ENCODE measurements at places on chromosomes 2 and 18.

DNA sequence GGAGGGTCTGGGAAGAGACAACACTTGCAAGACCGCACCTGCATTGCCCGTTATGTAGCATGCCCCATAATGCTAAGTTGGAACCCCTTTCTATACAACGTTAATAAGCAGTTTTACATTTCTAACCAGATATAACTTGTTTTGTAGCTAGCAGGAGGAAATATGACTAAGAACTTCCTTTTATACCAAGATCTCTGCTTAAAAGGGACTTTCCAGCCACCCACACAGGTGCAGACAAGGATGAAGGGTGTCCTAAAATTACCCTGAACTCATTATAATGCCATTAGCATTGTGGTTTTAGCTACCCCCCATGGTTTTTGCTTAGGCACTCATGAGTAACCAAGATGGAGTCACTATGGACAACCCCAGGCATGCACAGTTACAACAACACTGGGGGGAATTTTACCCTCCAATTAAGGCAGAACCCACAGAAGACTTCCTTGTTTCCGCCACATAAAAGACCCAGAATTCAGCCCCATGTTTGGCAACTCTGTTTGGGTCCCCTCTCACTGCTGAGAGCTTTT lies 362.8 kb downstream of the CBLN2 start:
- DNase-seq: no peak

DNA sequence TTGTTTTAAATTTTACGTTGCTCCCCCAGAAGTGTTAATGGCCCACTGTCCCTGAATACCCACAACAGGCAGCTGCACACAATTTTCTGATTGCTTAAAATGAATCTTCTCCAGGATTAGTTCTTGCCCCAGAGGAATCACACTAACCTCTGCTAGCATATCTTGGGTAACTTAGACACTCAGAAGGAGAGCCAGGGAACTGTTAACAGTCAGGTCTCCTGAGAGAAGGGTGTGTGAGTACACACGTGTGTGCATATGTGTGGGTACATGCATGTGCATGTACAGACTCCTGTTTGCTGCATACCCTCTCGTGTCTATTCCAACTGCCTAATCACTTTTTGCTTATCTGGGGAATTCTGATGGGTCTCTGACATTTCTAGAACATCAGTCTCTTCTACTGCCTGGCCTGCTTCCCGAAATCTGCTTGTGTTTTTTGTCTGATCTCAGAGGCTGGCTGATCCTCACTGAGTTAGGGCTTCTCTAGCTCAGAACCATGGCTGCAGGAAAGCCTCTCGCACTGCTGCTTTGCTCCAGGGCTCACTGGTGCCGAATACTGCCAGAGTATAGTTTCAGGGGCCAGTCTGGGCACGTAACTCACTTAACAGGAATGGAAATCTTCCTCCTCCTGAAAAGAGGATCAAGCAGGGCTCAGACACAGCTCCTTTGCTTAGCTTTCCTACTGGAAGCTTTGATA lies 62.8 kb downstream of the PRELID3A start:
- DNase-seq: no peak

GRCh38 chr18:55073834-55074233 lies 114.6 kb upstream of the CCDC68 start:
- DNase-seq: no peak

DNA sequence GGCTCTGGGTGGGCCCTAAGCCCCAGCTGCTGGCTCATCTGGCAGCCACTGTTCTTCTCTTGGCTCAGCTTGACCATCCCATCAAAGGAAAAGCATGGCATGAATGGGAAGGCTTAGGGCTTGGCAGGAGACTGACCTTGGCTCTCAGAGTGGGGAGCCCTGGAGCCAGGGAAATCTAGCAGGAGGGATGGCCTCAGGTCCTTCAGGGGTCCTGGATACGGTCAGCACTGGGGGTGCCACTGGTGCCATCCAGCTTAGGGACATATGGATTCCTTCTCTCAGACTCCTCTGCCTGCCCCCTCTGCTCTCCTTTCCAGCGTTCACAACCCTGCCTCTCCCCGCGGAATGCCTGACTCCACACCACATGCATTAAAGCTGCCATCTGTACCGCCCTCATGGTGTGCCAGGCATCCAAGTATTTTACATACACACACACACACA lies 165.5 kb upstream of the HAAO start:
- DNase-seq: no peak

DNA sequence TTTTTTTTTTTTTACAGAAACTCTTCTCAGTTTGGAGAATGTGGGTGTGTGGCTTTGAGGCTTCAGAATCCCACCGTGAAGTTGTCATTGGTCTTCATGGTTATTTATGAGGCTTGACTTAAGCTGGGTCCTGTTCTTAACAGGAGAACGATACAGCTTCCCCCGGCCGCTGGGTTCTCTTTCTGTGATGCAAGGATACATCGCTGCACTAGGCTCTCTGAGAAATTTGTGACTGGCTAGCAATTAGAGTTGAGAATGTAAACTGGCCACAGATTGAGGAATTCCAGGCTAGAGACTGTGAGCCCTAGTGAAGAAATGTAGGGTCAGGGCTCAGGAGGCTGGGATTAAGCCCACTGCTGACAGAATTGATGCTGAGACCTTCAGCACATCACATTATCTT lies 29.8 kb downstream of the MGAT5 start:
- no peak for DNase-seq

DNA sequence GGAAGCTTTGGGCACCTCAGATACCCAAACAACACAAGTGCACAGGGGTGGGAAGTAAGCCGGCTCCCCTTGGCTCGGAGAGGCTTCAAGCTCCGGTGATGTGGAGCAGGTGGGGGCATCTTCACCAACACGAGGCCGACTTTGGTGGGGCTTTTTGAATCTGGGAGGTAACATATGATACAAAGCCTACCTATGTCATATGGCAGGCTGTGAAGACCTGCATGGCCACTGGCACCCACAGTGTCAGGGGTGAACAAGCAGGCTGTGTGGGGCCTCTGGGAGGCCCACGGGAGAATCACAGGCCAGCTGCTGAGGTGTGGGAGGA lies 109.0 kb downstream of the EIPR1 start:
- no peak for DNase-seq
